ENCODE measurements at places on chromosomes 2 and 18.

DNA sequence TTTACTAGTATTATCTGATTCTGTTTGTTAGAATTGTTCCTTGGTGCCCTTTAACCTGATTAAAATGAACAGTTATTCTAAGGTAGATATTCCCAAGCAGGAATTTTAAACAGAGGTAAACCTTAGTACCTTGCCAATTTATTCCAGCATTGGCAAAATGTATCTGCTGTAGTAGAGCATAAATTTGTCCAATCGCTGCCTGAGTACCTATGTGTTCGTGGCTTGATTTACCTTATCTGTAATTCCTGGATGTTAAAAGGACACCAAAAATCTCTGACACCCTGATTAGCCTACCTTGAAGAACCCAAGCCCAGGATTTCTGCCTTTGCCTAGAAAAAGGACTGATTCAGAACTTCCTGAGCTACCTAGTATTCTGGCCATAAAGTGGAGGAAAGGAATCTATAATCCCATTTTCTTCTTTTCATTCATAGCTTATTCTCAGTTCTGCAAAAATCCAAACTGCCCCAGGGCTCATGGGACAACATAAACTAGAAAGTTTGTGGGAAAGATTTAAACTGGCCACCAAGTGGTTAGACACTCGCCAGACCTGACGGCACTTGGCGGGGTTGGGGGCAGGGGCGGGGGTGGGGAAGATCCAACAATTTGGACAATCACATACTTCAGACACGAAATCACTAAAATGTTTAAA, 16.2 kb upstream of the ZCCHC2 start:
- H3K27me3 ChIP-seq, result no peaks in the 10 kb centered on the region
- peak overlapping the region; percentile 89 for H3K4me3 ChIP-seq
- peaks cover 18% of the 10 kb centered on the region for H3K4me1 ChIP-seq
- H3K36me3 ChIP-seq, result peaks cover 3% of the 10 kb centered on the region

- H3K4me3 ChIP-seq, result no peak overlapping the region
- no peak overlapping the region for H3K27ac ChIP-seq
- peaks cover 26% of the 10 kb centered on the region for H3K27me3 ChIP-seq
- H3K4me1 ChIP-seq, result no peaks in the 10 kb centered on the region
- H3K36me3 ChIP-seq, result no peaks in the 10 kb centered on the region
Observed at GRCh38 chr2:199693861-199694260, 157.1 kb downstream of the FTCDNL1 start.

GRCh38 chr18:59263661-59264060, 9.6 kb downstream of the RAX start:
- H3K4me3 ChIP-seq, result peak overlapping the region; percentile 52
- DNase-seq, result no peak
- H3K27me3 ChIP-seq, result peaks cover 66% of the 10 kb centered on the region
- peaks cover 8% of the 10 kb centered on the region for H3K36me3 ChIP-seq

- peak overlapping the region; percentile 64 for H3K4me3 ChIP-seq
- H3K4me1 ChIP-seq, result peaks cover 17% of the 10 kb centered on the region
- peak overlapping the region; percentile 44 for H3K27ac ChIP-seq
- no peaks in the 10 kb centered on the region for H3K27me3 ChIP-seq
Observed at GRCh38 chr2:42812899-42813479, 20.6 kb upstream of the HAAO start.

DNA sequence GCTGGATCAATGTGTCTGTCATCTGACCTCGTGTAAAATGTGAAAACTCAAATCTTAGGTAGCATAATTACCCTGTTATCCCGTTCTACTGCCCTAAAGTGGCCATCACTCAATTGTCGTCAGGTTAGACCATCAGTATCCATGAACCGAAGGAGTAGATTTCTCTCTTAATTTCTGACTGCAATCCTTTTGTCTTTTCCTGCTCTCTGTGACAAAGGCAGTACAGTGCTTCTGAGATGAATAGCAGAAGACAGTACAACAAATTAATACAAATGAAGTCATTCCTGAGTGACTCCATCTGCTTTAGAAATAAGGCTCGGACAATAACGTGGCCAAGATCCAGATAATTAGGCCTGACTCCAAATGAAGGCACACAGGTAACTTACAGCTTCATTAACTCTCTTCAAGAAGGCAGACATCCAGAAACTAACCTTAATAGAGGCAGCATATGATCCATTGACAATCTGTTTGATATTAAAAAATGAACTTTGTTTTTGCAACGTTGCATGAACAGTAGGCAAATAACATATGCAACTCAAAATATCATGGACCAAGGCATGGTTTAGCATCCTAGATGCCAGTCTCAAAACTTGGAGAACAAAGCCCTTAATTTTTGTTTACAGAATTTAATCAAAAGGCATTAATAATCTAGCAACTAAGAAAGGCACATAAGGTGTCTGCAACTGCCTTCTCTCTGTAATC, 96.7 kb upstream of the CDH20 start:
- H3K4me3 ChIP-seq, result no peak overlapping the region
- no peaks in the 10 kb centered on the region for H3K36me3 ChIP-seq
- no peaks in the 10 kb centered on the region for H3K4me1 ChIP-seq

DNA sequence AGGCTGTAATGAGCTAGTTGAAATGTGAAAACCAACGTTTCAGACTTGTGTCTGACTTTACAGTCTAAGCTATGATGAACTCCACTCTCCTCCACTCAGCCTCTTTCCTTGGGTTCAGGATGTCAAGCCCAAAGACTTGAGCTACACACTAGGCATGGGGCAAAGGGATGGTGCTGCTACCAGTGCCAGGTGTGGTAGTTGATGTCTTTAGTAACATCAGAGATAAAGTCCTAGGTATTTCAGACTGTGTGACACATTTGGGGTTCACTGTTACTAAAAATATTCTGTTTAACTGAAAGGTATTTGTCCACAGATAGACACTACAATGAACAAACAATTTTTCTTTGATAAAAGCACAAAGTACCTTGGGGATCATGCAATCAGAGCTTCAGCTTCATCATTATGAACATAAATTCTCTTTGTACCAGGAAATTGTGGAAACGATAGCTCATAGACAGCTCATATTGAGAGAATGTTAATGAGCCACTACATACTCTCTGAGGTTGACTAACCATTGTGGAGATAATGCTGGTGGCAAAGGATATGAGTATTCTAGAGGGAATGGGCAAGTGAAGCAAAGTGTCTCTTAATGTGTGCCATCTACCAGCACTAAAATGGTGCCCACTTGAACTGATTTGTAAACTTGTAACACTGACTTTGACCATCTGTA, 253.7 kb upstream of the THUMPD2 start:
- H3K27ac ChIP-seq, result no peak overlapping the region
- H3K27me3 ChIP-seq, result no peaks in the 10 kb centered on the region
- no peak overlapping the region for H3K4me3 ChIP-seq

GRCh38 chr2:9998916-9999654, 44.3 kb upstream of the KLF11 start:
- no peak for DNase-seq
- H3K36me3 ChIP-seq, result no peaks in the 10 kb centered on the region
- no peaks in the 10 kb centered on the region for H3K4me1 ChIP-seq
- H3K4me3 ChIP-seq, result no peak overlapping the region

All from naive B cell (primary cell).